HFFc6 (cell line): ENCODE measurements at places on chromosomes 7 and 10. TPM values are rescaled to one million over a fixed set of nuclear protein-coding genes. Genes with fewer than 3 reads are reported as not detected.
A peak's percentile ranks its signal among the peaks of the same experiment; 100 is the strongest.

The DRGX gene
- 0.17 and 0.37 TPM in 2 replicates for total RNA-seq

GRCh38 chr7:18702071-18702829 is 206.7 kb downstream of the HDAC9 start:
- DNase-seq, result no peak

The VAX1 gene
- not detected in 3 replicates for total RNA-seq

DNA sequence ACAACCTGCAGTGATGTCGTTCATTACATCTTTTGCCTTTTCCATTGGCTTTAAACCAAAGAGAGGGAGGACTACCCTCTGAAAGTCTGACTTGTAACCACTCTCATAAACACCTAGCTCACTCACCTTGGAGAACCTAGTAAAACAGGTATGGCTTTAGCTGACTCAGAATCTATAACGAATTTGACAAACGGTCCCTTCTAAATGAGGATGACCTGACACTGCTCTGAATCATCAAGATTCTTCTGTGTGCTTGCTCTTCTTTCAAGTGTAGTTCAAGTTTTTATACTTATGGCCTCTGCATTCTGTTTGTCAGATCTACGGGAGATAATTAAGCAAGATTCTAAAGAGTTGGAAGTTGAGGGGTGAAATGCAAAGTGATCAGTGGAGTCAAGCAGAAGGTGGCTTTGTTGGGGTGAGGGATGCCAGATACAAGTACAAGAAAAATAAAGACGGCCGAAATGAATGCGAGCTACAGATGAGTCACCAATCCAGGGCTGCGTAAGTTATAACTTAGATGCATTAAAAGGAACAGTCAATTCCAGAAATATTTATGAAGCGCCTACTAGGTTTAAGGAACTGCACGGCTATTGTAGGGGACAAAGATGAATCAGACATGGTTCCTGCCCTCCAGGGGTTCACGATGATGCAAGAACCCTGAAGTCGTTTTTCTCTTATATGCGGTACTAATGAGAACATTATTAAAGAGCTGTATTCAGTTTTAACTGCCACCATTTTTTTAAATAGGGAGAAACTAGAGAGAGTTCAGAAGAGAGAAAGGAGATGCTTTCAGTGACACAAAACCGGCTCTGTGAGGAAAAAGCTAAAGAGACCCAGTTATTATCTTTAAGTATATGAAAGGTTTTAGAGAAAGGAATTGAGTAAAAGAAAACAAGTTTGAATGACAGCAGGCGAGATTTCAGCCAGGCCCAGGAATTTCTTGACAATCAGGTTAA is 6.5 kb downstream of the HIPK2 start:
- peak; percentile 88 for DNase-seq

The ZNF425 gene
- 2.2 and 2.6 TPM in 2 replicates for total RNA-seq

The ADRA2A gene
- not detected in 3 replicates for total RNA-seq
